ENCODE measurements at places on chromosomes 5 and 9.

DNA sequence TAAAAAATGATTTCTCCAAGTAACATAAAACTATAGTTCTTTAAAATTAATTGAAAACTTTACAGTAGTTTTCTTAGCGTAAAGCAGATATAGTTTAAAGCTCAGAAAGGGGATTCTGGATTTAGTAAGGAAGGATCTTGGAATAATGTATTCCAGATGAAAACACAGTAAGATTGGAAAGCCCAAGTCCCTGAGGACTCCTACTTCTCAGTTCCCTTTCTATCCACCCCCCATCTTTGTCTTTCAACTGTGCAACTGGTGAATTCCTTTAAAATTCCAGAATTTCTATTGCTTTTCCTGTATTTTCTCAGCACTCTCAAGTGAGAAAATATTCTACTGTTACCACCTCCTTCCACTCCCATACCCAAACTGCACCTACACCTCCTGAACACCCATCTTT, 184.5 kb upstream of the FBN2 start:
- DNase-seq, result no peak

GRCh38 chr5:42250-42649, 49.7 kb upstream of the PLEKHG4B start:
- no peak for DNase-seq

DNA sequence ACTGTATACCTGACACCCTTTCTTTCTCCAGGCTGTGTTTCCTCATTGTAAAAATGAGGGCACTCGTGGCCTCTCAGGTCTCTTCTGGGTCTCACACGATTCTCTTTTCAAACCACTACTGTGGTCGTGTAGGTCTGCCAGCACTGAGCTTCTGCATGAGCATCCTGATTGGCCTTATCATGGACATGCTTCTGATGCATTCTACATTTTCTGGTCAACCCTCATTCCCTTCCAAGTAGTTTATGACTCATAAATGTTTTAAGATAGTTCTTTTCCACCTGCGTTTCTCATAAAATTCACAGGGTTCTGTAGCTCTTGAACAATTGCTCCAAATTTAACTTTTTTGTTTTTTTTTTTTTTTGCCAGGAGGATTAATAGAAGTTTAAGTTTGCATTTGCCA, 294.8 kb downstream of the KCTD16 start:
- no peak for DNase-seq

GRCh38 chr5:168877132-168877892, 298.1 kb upstream of the PANK3 start:
- no peak for DNase-seq

- DNase-seq, result no peak
Measured at GRCh38 chr5:82388181-82388580, 110.0 kb upstream of the RPS23 start.

DNA sequence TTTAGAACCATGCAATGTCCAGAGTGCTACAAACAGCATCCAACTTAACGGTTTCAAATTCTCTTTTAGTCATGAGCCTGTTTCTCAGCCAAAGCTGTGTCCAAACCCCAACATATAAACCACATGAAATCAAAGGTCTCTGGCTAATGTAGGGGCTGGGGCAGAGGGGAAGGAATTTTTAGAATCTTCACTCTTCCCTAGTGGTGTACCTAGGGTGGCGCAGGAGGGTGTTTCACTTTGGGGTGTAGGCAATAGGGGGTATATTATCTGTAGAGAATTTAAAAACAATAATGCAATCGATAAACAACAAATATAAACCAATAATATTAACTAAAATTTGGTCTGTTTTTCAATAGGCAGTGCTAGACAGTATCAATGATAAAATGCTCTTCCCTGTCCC, 132.1 kb upstream of the BRINP1 start:
- no peak for DNase-seq

GRCh38 chr5:10331341-10331796, 22.1 kb upstream of the MARCHF6 start:
- DNase-seq, result no peak

- no peak for DNase-seq
Measured at GRCh38 chr5:2779459-2779858, 28.0 kb upstream of the IRX2 start.

GRCh38 chr9:78325343-78325742, 28.4 kb downstream of the PSAT1 start:
- DNase-seq, result peak; percentile 11

GRCh38 chr5:172008689-172009141, 2.3 kb upstream of the FBXW11 start:
- no peak for DNase-seq

DNA sequence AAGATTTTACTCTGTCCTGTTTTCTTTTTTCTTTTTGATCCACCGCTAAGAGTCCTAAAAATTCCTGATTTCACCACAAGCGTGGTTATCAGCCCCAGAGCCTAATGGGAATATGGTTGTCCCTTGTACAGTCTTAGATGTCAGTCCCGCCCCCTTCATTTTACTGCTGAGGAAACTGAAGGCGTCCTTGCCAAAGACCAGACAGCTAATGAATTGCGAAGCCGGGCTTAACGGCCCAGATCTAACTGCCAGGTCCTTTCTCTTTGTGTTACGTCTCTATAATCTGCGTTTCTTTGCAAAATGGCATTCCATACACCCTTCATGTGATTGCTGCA, 497 bp downstream of the NSA2 start:
- no peak for DNase-seq

DNA sequence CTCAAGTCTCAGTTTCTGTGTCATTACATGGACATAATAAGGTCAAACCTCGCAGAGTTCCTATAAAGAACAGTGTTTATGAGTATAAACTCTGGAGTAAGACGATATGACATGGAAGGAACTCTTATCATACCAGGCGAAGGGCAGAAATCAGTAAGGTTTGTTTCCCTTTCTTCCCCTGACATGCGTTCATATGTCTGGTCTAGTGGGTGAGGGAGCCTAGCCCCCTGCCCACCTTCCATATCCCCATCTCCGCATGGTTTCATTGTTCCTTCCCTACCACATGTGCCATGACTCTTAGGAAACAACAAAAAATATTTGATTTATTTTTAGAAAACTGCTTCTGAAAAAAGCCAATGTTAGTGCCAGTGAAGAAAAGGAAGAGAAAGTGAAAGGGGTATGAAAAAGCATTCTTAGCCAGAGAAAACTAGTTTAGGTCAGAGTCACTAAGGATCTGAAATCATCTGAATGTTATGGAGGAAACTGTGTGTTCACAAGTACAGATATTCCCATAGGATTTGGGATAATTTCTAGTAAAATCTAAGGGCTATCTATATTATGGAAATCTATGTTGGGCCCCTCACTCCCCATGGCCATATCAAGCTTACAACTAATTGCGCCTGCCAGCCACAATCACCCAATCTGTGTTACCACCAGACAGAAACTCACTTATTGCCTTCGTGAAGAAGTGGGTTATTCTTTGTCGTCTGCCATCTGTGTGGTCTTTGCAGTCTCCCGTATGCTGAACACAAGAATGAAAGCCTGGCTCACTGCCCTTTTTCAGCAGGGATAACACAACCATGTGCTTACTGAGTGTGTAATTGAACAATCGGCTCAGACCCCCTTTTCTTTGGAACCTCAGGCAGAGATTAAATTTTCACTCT, 19.9 kb upstream of the HMHB1 start:
- no peak for DNase-seq

DNA sequence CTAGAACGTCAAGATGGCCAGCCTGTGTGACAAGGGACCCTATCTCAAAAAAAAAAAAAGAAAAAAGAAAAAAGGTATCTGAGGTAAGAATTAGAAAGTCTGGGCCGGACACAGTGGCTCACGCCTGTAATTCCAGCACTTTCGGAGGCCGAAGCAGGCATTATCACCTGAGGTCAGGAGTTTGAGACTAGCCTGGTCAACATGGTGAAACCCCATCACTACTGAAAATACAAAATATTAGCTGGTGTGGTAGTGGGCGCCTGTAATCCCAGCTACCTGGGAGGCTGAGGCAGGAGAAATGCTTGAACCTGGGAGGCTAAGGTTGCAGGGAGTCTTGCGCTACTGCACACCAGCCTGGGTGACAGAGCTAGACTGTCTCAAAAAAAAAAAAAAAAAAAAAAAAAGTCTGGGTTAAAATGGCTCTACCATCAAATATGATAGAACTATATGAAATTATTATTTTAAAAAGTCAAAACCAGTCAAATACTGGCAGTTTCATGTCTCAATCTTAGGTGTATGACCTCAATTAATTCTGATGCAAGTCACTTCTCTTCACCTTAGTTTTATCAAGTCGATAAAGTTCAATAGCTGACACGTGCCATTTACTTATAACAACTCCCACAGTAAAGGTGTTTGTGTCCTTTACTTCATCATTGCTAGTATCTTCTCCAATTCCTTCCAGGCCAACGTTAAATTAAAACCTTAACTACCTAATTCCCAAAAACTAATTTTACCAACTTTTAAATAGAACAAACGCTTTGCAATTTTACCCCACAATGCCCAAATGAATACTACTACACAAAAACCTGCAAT, 1.1 kb downstream of the RPS23 start:
- no peak for DNase-seq

DNA sequence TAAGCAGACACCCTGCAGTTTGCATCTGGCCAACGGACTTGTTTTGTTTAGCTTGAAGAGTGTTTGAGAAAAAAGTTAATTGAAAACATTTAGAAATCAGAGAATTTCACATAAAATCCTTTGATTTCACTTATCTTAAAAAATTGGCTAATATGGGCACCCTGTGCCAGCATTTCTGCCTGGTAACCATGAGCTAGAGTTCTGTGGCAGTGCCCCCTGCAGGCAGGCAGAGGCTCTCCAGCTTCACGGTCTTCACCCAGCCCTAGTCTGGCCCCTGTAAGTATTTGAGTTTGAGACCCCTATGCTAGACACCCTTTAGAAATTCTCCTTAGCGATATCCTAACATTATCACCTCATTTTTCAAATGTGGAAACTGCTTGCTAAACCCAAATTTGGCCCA, 18.8 kb upstream of the FANCC start:
- DNase-seq, result no peak

GRCh38 chr5:62974623-62975022, 396.0 kb downstream of the LRRC70 start:
- DNase-seq, result no peak

- DNase-seq, result no peak
Measured at GRCh38 chr5:35214051-35214450, 16.2 kb downstream of the PRLR start.

DNA sequence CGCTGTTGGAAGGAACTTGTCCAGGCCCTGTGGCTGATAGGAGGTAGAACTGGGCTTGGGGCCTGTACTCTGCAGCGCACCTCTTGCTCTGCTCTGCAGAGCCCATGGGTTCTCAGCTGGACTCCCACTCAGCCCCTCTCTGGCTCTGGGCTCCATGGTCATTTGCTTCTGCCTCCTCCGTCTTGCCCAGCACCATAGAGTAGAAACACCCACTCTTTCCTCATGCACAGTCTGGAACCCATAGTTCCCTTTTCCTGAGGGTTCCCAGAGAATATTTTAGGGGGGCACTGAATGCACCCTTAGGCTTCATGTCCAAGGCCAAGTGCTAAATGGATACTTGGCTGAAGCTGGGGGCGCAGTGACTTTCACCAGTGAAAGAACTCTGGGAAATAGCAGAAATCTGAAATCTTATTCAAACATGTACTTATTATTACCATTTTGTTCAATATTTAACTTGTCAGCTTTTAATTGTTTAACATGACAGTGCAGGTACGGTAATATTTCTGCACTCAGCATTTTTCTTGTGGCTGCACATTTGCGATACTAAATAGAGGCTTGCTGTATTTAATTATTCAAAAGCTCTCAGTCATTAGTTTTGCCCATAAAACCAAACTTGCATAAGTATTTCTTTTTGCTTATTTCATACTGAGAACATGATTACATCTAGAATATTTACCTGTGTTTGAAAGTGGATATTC, 31.5 kb downstream of the GALNT12 start:
- no peak for DNase-seq

GRCh38 chr5:38777111-38777510, 68.7 kb upstream of the OSMR start:
- no peak for DNase-seq

DNA sequence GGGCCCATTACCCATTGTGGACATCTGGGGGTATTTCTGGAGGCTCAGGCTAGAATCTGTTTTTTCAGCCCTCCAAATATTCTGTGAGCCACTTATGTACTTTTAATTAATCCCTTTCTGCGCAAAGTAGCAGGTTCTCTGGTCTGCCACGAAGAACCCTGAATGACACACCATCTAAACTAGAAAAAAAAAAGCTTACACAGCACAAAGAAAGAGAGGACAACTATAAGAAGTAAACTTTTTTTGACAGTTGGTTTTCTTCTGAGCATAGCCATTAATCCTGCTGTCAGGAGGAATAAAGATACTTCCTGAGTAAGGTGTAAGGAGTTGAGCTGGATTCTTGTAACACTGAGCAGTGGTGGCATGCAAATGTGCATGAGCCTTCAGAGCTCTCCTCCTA, 327.5 kb downstream of the TMEM232 start:
- DNase-seq, result no peak

DNA sequence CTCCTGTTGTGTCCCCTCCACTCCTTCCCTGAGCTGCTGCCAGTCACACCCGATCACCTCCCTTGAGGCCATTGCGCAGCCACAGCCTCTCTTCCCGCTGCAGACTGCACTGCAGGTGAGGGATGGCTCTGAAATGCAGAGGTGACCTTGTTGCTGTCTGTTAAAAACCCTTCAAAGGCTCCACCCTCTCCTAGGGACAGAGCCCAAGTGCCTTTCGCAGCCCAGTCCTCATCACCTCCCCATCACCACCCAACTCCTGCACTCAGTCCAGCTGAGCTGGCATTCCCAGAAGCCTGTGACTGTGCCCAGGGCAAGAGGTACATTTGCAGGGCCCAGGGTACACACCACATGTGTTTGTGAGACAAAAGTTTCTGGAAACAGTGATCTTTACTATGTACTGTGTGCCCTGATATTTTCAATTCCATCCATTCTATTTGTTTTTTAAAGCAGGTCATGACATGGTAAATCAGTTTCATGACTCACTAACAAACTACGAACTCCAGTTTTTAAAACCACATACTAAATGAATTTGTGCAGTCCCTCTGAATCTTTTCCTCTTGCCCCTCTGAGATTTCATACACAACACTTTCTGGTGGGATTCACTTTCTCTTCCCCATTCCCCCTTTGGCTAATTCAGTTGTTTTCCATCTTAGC, 73.0 kb upstream of the SPOCK1 start:
- no peak for DNase-seq

GRCh38 chr5:109876030-109876725, 186.5 kb downstream of the MAN2A1 start:
- no peak for DNase-seq

- no peak for DNase-seq
Measured at GRCh38 chr5:128402506-128402905, 135.5 kb downstream of the FBN2 start.

GRCh38 chr9:6779417-6780241, 21.9 kb downstream of the KDM4C start:
- no peak for DNase-seq

- no peak for DNase-seq
Measured at GRCh38 chr5:62661126-62661525, 82.5 kb downstream of the LRRC70 start.

DNA sequence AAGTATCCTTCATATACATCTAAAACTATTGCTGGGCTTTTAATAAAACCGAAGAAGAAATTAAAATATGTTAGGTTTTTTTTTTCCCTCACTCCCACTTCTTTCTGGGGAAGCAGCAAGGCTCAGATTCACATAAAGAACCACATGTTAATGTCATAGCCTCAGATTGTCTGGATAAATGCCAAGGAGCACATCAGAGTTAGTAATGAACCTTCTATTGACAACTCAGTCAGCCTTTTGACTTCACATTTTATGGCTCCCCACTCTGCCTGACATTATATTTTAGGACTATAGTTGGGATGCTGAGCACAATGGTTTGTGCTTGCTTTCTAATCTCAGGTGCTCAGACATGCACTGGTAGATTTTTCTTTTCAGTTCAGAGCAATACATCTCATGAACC, 21.8 kb downstream of the DMAC1 start:
- no peak for DNase-seq

GRCh38 chr9:111482694-111483438, 1.3 kb downstream of the ECPAS start:
- peak; percentile 43 for DNase-seq

Data from occipital lobe (tissue), 3 donors.